HEK293T (cell line): ENCODE measurements at places on chromosomes 6 and 20.

GRCh38 chr6:89145956-89146717 lies at the start of gene PM20D2:
TSS of gene PM20D2 (plus strand) at chr6:89146055. CDS start at chr6:89146145, 90 bp downstream.
- peak; percentile 72 for DNase-seq

DNA sequence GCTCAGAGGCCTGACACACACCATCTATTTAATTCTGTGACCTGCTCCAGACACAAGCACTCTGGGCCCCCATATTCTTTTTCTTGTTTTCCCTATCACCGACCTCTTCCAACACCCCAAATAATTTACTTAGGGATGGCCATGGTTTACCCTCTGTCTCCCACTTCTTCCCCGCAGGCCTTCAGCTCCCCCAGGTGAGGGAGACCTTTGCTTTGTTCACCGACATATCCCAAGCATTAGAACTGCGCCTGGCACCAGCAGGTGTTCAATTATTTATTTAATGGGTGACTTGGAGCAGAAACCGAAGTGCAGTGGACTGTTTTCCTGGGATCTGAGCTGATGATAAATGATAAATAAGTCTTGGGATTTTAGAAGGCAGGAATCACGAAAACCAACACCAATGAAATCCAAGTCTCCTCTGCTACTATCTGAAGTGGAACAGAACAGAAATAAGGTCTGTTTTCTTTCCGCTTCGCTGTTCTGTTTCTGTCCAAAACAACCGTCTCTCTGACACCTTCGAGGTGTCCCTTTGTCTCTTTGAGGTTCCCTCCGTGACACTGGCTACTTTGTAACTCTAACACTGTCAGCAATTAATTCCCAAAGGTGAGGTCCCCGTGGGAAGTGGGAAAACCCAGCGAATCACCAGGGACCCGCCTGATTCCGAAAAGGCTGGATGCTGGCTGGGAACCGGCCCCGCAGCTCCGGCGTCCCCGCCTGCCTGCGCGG lies 1.1 kb upstream of the RIN2 start:
- no peak for DNase-seq

DNA sequence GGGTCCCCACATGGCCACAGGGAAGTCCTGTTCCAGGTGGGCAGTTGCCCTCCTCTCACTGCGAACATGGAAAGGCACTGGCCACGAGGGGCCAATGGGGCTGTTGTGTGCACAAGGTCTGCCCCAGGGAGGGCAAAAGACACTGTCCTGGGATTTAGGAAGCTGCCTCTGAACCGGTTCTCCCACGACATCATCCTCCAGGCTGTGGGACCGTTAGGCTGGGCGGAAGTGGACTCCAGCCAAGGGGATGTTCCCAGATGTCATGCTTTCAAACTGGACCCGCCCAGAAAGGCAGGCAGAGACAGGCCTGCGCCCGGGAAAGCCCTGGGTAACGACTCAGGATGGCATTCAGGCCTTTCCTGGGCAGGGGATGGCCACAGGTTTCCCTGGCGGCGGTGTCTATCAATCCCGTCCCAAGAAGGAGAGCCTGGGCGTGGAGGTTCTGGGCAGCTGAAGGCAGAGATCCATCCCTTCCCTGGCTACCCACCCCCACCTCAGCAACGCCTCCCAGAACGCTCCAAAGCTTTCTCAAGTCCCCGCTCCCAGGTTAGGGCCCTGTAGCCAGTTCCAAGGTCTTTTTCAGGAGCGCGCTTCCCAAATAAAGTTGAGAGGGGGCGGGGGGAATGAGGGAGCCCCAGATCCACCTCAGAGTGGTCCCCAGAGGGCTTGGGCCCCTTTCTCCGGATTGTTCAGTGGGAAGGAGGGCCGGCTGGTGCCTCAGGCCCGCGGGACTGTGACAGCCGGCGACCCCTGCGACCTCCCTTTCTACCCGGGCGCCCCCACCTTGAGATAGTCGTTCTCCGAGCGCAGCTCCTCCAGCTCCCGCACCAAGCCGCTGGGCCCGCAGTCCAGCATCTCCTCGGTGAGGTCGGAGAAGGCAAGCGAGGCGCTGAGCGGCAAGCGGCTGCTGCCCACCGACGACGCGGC lies 13.8 kb upstream of the TLDC2 start:
- DNase-seq, result no peak

- no peak for DNase-seq
These were observed 5.7 kb upstream of the CTNNBL1 start for GRCh38 chr20:37688093-37688492.

GRCh38 chr20:58969439-58969838 lies 11.6 kb upstream of the NELFCD start:
- no peak for DNase-seq

GRCh38 chr6:37972994-37973757 lies 153.6 kb downstream of the ZFAND3 start:
- DNase-seq, result no peak
